ENCODE measurements at places on chromosomes 13 and 19. TPM values are rescaled to one million over a fixed set of nuclear protein-coding genes. Genes with fewer than 3 reads are reported as not detected.

The MYO1F gene
- 3.8 TPM for total RNA-seq

The ETV2 gene
- total RNA-seq: 2.2 TPM

The ZNF606 gene
- 5.4 TPM for total RNA-seq

The KLF1 gene
- not detected for total RNA-seq
